ENCODE measurements at places on chromosomes 3 and 15. TPM values are rescaled to one million over a fixed set of nuclear protein-coding genes. Genes with fewer than 3 reads are reported as not detected.

TGFBR2 gene
- 193 TPM for total RNA-seq

GOLGA8J gene
- total RNA-seq, result not detected

GRCh38 chr3:53616321-53616720 is 121.9 kb downstream of the CACNA1D start:
- H3K4me1 ChIP-seq, result peaks cover 7% of the 10 kb centered on the region
- no peak overlapping the region for H3K27ac ChIP-seq
- H3K36me3 ChIP-seq, result no peaks in the 10 kb centered on the region
- no peak overlapping the region for H3K4me3 ChIP-seq
- H3K27me3 ChIP-seq, result no peaks in the 10 kb centered on the region

- no peaks in the 10 kb centered on the region for H3K27me3 ChIP-seq
- H3K27ac ChIP-seq, result no peak overlapping the region
- no peak overlapping the region for H3K4me3 ChIP-seq
- no peak for DNase-seq
Observed at GRCh38 chr3:157318639-157319288, 117.9 kb upstream of the PTX3 start.
